IPS DF 6.9 (cell line): ENCODE measurements at places on chromosomes 6 and 20.
A peak's percentile ranks its signal among the peaks of the same experiment; 100 is the strongest.

- H3K4me3 ChIP-seq: no peak overlapping the region
- no peaks in the 10 kb centered on the region for H3K27me3 ChIP-seq
- no peak for DNase-seq
- 0 out of 2 replicates have a peak, but pooled peaks cover 2% of the 10 kb centered on the region for H3K36me3 ChIP-seq
- no peaks in the 10 kb centered on the region for H3K4me1 ChIP-seq
- H3K27ac ChIP-seq: no peak overlapping the region
These were observed 46.3 kb downstream of the GCNT2 start for GRCh38 chr6:10567256-10568026.

DNA sequence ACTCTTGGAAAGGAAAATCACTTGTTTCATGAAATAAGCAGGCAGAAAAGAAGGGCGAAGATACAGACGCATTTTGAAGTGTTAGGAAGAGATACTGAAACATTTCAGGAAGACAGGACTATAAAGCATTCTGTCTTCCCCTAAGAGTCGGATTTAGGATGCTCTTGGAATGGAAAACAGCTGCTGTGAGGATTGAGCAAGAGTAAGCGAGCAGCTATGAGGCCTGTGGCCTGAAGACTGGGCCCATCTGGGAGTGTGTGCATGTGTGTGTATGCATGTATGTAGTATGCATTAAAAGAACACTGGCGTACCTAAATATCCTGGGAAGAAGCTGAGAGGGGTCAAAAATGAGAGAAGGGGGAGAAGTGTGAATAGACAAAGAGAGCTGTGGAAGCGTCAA lies 83.6 kb downstream of the SIM1 start:
- H3K27ac ChIP-seq: no peak overlapping the region
- DNase-seq: no peak
- H3K36me3 ChIP-seq: no peaks in the 10 kb centered on the region

- peak; percentile 74 for DNase-seq
- no peaks in the 10 kb centered on the region for H3K27me3 ChIP-seq
- no peak overlapping the region for H3K27ac ChIP-seq
- no peaks in the 10 kb centered on the region for H3K4me1 ChIP-seq
- H3K36me3 ChIP-seq: no peaks in the 10 kb centered on the region
These were observed 185.6 kb downstream of the TSHZ2 start for GRCh38 chr20:53157443-53158408.

DNA sequence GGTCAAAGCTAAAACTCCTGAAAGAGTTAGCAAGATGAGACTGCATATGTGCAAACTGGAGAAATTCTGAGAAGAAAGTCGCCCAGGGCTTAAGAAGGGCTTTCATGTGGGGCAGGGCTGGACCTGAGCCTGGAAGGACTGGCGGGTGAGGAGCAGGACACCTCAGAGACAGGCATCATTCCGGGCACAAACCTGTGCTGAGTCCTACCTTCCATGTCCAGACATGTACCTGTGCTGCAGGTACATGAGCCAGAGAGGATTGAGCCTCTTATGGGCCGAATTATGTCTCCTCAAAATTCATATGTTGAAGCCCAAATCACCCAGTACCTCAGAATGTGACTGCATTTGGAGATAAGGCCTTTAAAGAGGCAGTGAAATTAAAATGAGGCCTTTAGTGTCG lies 171.0 kb downstream of the QRSL1 start:
- no peak for DNase-seq
- H3K27me3 ChIP-seq: no peaks in the 10 kb centered on the region
- H3K27ac ChIP-seq: no peak overlapping the region
- H3K4me1 ChIP-seq: peaks cover 11% of the 10 kb centered on the region

GRCh38 chr6:44475417-44475778 lies 87.9 kb downstream of the CDC5L start:
- H3K36me3 ChIP-seq: no peaks in the 10 kb centered on the region
- no peaks in the 10 kb centered on the region for H3K27me3 ChIP-seq
- H3K4me3 ChIP-seq: no peak overlapping the region
- H3K27ac ChIP-seq: no peak overlapping the region
- no peak for DNase-seq
- H3K4me1 ChIP-seq: peaks cover 4% of the 10 kb centered on the region; the same call in 1 of the 2 replicates

DNA sequence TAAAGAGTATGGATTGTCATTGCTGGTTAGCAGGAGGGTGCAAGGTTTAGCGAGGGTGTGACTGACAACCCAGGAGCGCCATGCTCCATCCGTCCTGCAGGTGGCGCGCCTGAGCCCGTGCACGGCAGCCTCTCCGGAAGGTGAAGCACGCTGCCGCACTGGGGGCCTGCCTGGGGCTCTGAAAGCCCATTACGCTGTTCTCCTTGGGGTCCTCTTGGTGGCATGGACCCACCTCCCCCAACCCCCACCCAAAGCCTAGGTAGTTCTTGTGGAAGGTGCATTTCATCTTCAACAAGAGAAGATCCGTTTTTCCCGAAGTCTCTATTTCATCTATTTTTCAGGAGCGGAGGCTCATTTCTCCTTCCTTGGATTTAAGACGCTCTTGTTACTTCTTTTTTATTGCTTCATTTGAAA lies 197.4 kb upstream of the KCNG1 start:
- DNase-seq: peak; percentile 47
- no peaks in the 10 kb centered on the region for H3K27me3 ChIP-seq
- no peaks in the 10 kb centered on the region; the same call in 1 of the 2 replicates for H3K4me1 ChIP-seq
- H3K36me3 ChIP-seq: no peaks in the 10 kb centered on the region
- H3K4me3 ChIP-seq: no peak overlapping the region
- H3K27ac ChIP-seq: no peak overlapping the region

- no peak for DNase-seq
- H3K27ac ChIP-seq: no peak overlapping the region
- H3K4me1 ChIP-seq: no peaks in the 10 kb centered on the region
These were observed 17.4 kb downstream of the ADGRF4 start for GRCh38 chr6:47715782-47716181.

DNA sequence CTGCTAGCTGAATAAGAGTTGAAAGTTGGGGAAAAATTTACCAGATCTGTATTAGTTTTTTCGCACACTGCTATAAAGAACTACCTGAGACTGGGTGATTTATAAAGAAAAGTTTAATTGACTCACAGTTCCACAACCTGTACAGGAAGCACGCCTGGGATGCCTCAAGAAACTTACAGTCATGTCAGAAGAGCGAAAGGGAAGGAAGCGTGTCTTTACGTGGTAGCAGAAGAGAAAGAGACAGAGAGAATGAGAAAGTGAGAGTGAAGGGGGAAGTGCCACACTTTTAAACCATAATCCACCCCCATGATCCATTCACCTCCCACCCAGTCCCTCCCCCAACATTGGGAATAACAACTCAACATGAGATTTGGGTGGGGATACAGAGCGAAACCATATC lies 79.6 kb downstream of the KHDC1L start:
- H3K4me1 ChIP-seq: no peaks in the 10 kb centered on the region
- H3K27ac ChIP-seq: no peak overlapping the region
- H3K4me3 ChIP-seq: no peak overlapping the region

DNA sequence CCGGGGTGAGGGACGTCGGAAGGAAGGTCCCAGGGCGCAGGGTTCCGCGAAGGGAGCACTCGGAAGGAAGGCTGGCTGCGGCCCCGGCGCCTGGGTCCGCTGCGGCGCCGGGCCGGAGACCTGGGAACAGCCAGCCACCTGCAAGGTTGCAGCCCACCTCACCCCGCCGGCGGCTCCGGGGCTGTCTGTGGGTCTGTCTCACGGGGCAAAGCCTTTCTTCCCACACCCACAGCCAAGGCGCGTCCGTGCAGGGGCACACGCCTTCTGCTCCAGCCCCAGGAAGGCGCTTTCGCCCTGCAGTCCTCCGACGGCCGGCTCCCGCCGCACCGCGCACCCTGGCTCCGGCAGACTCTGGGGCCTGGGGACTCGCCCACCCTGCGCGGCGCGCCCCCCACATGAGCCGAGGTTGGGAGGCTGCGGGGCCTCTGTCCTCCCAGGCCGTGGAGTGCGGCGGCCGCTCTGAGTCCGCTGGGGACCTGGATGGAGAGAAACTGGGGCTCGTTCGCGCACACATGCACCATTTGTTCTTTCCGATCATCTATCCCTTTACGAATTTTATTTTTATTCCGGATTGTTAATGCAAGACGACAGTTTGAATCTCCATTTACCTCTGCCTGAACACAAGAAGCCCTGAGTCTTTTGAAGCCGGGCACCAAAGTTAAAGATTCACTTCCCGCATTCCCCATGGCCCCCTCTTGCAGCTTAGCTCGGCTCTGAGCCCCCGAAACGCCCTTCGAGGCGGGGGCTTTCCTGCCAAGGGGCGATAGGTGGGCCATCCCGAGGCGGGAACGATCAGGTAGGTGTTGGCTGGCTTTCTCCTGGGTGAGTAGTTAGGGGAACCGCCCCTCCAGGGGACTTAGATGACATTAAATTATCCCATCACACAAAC lies 4.5 kb upstream of the FOXC1 start:
- DNase-seq: no peak
- no peak overlapping the region for H3K27ac ChIP-seq
- peak overlapping the region; percentile 23; the same call in 1 of the 2 replicates for H3K4me3 ChIP-seq
- H3K4me1 ChIP-seq: peaks cover 9% of the 10 kb centered on the region
- no peaks in the 10 kb centered on the region; the same call in 1 of the 2 replicates for H3K36me3 ChIP-seq

- no peak overlapping the region for H3K27ac ChIP-seq
- peak; percentile 11 for DNase-seq
- no peaks in the 10 kb centered on the region for H3K4me1 ChIP-seq
- H3K36me3 ChIP-seq: no peaks in the 10 kb centered on the region
These were observed 171.6 kb upstream of the FBXL4 start for GRCh38 chr6:99119109-99120031.

DNA sequence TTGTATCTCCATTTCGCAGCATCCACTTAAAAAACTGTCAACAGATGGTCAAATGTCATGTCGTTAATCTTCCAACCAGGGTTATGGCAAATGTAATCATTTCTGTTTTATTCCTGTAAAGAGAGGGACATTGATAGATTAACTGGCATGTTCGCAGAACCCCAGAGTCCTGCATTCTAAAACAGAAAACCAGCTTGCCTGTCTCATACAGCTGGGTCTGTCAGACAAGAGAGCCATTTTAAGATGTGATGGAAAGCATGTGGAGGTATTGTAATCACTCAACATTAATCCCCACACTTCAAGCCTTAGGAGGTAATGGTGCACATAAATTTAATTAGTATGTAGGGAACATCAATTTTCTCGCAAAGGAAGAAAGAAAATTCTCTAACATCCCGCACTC lies 4.4 kb downstream of the SMLR1 start:
- DNase-seq: no peak
- no peaks in the 10 kb centered on the region for H3K27me3 ChIP-seq
- H3K4me3 ChIP-seq: no peak overlapping the region
- H3K4me1 ChIP-seq: no peaks in the 10 kb centered on the region
- H3K27ac ChIP-seq: no peak overlapping the region
- no peaks in the 10 kb centered on the region for H3K36me3 ChIP-seq

GRCh38 chr6:56914798-56915658 lies 39.9 kb upstream of the BEND6 start:
- no peaks in the 10 kb centered on the region for H3K36me3 ChIP-seq
- no peaks in the 10 kb centered on the region for H3K27me3 ChIP-seq
- no peak overlapping the region for H3K27ac ChIP-seq
- DNase-seq: no peak
- no peak overlapping the region for H3K4me3 ChIP-seq

DNA sequence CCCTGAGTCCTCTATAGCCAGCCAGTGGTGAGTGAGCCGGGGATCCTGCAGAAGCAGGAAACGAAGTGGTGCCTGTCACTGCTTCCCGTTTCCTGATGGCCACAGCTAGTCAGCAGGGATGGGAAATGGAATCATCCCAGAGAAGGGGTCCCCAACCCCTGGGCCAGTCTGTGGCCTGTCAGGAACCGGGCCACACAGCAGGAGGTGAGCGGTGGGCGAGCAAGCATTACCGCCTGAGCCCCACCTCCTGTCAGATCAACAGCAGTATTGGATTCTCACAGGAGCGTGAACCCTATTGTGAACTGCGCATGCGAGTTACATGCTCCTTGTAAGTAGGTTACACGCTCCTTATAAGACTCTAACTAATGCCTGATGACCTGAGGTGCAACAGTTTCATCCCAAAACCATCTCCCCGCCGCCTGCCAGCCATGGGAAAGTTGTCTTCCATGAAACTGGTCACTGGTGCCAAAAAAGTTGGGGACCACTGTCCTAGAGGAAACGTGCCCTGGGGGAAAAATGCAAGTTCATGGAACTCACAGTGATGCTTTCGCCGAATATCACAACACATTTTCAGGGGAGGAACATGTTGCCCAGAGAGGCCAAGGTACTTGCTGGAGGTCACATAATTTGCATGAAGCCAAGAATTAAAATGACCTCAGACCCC lies 113.8 kb downstream of the JPH2 start:
- H3K36me3 ChIP-seq: no peaks in the 10 kb centered on the region
- H3K4me3 ChIP-seq: no peak overlapping the region
- H3K27ac ChIP-seq: no peak overlapping the region
- H3K27me3 ChIP-seq: no peaks in the 10 kb centered on the region
- no peaks in the 10 kb centered on the region; the same call in 1 of the 2 replicates for H3K4me1 ChIP-seq

DNA sequence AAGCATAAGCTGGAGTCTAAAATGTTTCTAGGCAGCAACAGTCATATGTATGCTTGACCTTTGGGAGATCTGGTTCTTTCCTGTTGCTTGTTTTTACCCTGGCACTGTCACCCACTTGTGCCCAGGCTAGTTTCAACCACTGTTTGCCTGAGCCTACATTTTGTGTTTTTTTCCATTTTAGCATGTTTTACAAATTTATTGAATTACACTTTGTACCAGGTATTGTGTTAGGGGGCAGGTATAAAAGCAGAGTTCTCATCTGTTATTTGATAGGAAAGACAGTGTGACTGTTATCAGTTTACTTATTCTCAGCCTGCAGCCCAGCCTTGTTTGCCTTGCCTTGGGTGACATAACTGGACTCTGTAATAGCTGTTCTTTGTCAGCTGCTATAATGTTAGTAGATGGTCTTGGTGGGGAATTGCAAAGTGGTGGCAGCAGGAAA lies 147.0 kb downstream of the CDKAL1 start:
- H3K4me3 ChIP-seq: no peak overlapping the region
- H3K36me3 ChIP-seq: no peaks in the 10 kb centered on the region
- no peaks in the 10 kb centered on the region for H3K27me3 ChIP-seq
- DNase-seq: no peak
- 0 out of 2 replicates have a peak, but pooled peaks cover 1% of the 10 kb centered on the region for H3K4me1 ChIP-seq
- H3K27ac ChIP-seq: no peak overlapping the region

DNA sequence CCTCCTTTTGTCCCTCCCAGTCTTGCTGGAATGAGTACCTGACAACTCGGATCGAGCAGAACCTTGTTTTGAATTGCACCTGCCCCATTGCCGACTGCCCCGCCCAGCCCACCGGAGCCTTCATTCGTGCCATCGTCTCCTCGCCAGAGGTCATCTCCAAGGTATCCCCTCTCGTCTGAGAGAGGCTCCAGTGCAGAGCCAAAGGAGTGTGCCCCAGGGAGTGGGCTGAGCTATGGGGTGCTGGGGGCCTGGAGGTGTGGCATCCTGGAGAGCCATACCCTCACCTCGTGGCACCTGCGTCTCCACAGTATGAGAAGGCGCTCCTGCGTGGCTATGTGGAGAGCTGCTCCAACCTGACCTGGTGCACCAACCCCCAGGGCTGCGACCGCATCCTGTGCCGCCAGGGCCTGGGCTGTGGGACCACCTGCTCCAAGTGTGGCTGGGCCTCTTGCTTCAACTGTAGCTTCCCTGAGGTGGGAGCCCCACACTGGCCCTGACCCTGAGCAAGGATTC lies 8.8 kb downstream of the DNPH1 start:
- no peak overlapping the region for H3K27ac ChIP-seq
- peaks cover 3% of the 10 kb centered on the region; the same call in 1 of the 2 replicates for H3K36me3 ChIP-seq
- no peak for DNase-seq
- no peaks in the 10 kb centered on the region for H3K4me1 ChIP-seq
